CD8-positive, alpha-beta memory T cell (primary cell): ENCODE measurements at places on chromosomes 7 and 10. TPM values are rescaled to one million over a fixed set of nuclear protein-coding genes. Genes with fewer than 3 reads are reported as not detected.

- H3K27me3 ChIP-seq = no peaks in the 10 kb centered on the region
- H3K4me1 ChIP-seq = no peaks in the 10 kb centered on the region
- H3K4me3 ChIP-seq = no peak overlapping the region
These were observed 828.0 kb downstream of the GRID1 start for GRCh38 chr10:85538601-85539000.

- no peak for DNase-seq
- H3K4me1 ChIP-seq = peaks cover 6% of the 10 kb centered on the region
- no peaks in the 10 kb centered on the region for H3K36me3 ChIP-seq
- H3K27ac ChIP-seq = no peak overlapping the region
- H3K27me3 ChIP-seq = no peaks in the 10 kb centered on the region
- H3K4me3 ChIP-seq = peak overlapping the region; percentile 45
These were observed 734 bp downstream of the CHST3 start for GRCh38 chr10:71964743-71965515.

DNA sequence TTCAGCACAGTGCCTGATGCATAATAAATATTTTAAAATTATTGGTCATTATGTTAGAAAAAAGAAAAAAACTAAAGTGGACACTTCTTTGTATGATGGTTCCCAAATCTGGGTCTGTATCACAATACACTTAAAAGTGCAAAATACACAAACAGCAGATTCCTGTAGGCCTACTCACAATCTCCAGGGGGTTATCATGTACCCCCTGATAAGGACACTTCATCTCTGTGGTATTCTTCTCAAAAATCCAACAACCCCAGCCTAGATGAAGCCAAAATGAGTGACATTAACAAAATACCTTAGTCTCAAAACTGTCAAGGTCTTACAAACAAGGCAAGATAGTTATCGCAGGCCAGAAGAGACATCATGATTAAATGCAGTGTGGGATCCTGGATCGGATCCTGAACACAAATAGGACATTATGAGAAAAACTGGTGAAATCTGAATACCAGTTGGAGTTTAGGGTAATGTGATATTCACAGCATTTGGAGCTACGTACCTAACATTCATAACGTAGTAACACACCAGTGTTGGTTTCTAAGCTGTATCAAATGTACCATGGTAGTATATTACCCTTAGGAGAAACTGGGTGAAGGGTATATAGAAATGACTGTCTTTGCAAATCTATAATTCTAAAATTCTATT, 45.2 kb downstream of the NSUN6 start:
- no peaks in the 10 kb centered on the region for H3K27me3 ChIP-seq
- no peaks in the 10 kb centered on the region for H3K4me1 ChIP-seq
- no peak overlapping the region for H3K4me3 ChIP-seq
- no peak overlapping the region for H3K27ac ChIP-seq
- H3K36me3 ChIP-seq = no peaks in the 10 kb centered on the region
- no peak for DNase-seq

DNA sequence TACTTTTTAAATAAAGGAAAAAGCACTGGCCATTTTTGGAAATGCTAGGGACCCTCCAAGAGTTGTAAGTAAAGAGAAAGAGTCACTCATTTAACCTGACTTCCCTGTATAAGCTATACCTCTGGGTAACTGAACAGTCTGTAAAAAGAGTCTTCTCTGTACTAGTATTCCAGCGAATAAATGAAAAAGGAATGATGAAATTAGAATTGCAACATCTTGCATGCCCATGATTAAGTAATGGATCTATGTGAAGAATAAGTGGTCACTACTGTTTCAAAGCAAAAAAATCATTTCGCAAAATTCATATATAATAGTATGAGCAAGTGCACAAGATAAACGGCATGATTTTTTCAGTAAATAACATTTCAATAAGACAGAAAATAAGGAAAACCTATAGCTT, 116.8 kb downstream of the ZFAND4 start:
- peaks cover 20% of the 10 kb centered on the region for H3K4me1 ChIP-seq
- H3K36me3 ChIP-seq = no peaks in the 10 kb centered on the region
- no peaks in the 10 kb centered on the region for H3K27me3 ChIP-seq
- H3K4me3 ChIP-seq = no peak overlapping the region

DNA sequence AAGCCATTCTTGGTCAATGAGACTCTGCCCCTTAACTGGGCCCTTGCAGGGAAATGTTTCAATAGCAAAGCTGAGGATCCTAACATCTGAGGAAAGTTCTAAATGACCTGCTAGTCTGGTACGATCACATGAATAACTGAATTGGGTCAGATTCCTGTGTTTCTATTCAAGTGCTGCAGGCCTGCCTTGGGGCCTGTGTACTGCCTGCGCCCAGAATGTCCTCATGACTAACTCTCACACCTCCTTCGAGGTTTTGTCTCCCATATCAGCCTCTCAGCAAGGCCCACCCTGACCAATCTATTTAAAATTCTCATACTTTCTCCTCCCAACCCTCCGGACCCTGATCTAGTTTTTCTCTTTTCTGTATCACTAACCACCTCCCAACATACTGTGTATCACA, 4.4 kb downstream of the JAZF1 start:
- H3K27ac ChIP-seq = no peak overlapping the region
- no peak for DNase-seq
- peaks cover 10% of the 10 kb centered on the region for H3K4me1 ChIP-seq
- no peak overlapping the region for H3K4me3 ChIP-seq
- no peaks in the 10 kb centered on the region for H3K27me3 ChIP-seq

GRCh38 chr10:79444199-79445119, 965 bp downstream of the ZCCHC24 start:
- no peaks in the 10 kb centered on the region for H3K36me3 ChIP-seq
- peak; percentile 36 for DNase-seq
- H3K27ac ChIP-seq = peak overlapping the region; percentile 26
- peaks cover 20% of the 10 kb centered on the region for H3K4me1 ChIP-seq
- peak overlapping the region; percentile 67 for H3K4me3 ChIP-seq
- H3K27me3 ChIP-seq = no peaks in the 10 kb centered on the region

DNA sequence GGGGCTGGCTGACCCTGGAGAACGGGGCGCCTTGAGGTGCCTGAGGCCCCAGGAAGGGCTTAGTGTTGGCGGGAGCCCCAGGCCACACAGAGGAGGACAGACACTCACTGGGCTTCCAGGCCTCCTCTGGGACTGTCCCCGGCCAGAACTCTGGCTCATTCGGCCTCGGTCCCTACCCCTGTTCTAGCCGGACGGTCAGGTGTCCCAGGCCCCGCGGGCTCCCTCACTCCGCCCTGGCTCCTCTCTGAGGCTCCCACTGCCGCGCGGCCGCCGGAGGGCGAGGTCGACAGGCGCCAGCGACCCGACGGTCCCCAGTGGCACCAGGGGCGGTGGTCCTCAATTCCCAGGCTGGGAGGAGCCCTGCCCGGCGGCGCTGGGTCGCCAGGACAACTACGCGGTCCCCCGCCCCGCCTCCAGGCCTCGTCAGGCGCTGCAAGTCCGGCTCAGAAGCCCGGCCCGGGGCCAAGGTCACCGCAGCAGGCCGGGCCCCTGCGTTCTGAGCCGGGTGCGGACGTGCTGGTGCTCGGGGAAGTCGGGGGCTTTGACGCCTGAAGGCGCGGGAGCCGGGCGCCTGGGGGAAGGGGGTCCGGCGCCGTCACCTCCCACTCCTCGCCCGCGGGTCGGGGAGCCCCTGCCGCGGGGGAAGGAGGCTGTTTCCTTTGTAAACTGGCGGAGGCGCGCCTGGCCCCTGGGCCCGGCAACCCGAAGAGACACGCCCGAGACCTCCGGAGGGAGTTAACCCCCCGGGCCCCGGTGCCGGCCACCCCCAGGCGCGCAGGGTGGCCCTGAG, 1.1 kb upstream of the PWWP2B start:
- peaks cover 17% of the 10 kb centered on the region for H3K4me1 ChIP-seq
- H3K27ac ChIP-seq = peak overlapping the region; percentile 43
- DNase-seq = no peak
- no peaks in the 10 kb centered on the region for H3K36me3 ChIP-seq
- H3K27me3 ChIP-seq = no peaks in the 10 kb centered on the region

Gene PPP1R17
- not detected for total RNA-seq

- no peak overlapping the region for H3K27ac ChIP-seq
- no peak overlapping the region for H3K4me3 ChIP-seq
- no peaks in the 10 kb centered on the region for H3K36me3 ChIP-seq
- DNase-seq = no peak
These were observed 241.9 kb downstream of the GRID1 start for GRCh38 chr10:86124734-86125133.

- H3K27me3 ChIP-seq = no peaks in the 10 kb centered on the region
- no peaks in the 10 kb centered on the region for H3K4me1 ChIP-seq
- H3K36me3 ChIP-seq = no peaks in the 10 kb centered on the region
- H3K27ac ChIP-seq = no peak overlapping the region
- DNase-seq = no peak
These were observed 313.4 kb upstream of the SEMA3C start for GRCh38 chr7:81232084-81232799.

Gene CCDC172
- total RNA-seq = not detected

GRCh38 chr7:51366172-51366728, 49.6 kb upstream of the COBL start:
- no peaks in the 10 kb centered on the region for H3K27me3 ChIP-seq
- no peaks in the 10 kb centered on the region for H3K4me1 ChIP-seq
- H3K4me3 ChIP-seq = no peak overlapping the region
- DNase-seq = no peak

GRCh38 chr10:70381471-70382421, 679 bp downstream of the LRRC20 start:
- peak overlapping the region; percentile 72 for H3K4me3 ChIP-seq
- H3K27ac ChIP-seq = peak overlapping the region; percentile 28
- no peak for DNase-seq
- no peaks in the 10 kb centered on the region for H3K36me3 ChIP-seq

Gene FOXK1
- 38.4 TPM for total RNA-seq

DNA sequence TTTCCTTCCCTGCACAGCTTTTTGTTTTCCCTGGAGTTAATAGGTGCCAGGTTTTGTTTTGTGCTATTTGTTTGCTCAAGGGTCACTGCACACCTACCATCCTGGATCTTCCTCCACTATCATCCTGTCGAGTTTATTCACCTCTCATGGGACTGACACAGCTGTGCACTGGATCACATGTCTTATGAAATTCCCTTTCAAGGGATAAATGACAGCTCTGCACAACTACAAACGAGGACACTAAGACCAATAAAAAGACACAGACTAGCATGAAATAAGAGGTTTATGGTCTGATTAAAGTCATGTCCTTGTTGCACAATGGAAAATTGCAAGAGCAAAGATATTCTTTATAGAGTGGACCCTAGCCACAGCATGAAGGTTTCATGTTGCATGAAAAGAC, 76.7 kb upstream of the SFMBT2 start:
- no peak for DNase-seq
- no peak overlapping the region for H3K27ac ChIP-seq
- no peak overlapping the region for H3K4me3 ChIP-seq
- H3K36me3 ChIP-seq = no peaks in the 10 kb centered on the region

GRCh38 chr7:29150856-29151255, 4.5 kb upstream of the CPVL start:
- no peak overlapping the region for H3K27ac ChIP-seq
- H3K4me3 ChIP-seq = no peak overlapping the region
- H3K27me3 ChIP-seq = peaks cover 3% of the 10 kb centered on the region
- DNase-seq = no peak
- no peaks in the 10 kb centered on the region for H3K36me3 ChIP-seq

GRCh38 chr10:77391605-77392235, 245.9 kb downstream of the KCNMA1 start:
- DNase-seq = no peak
- no peaks in the 10 kb centered on the region for H3K36me3 ChIP-seq
- H3K4me1 ChIP-seq = no peaks in the 10 kb centered on the region
- no peak overlapping the region for H3K4me3 ChIP-seq
- no peaks in the 10 kb centered on the region for H3K27me3 ChIP-seq

DNA sequence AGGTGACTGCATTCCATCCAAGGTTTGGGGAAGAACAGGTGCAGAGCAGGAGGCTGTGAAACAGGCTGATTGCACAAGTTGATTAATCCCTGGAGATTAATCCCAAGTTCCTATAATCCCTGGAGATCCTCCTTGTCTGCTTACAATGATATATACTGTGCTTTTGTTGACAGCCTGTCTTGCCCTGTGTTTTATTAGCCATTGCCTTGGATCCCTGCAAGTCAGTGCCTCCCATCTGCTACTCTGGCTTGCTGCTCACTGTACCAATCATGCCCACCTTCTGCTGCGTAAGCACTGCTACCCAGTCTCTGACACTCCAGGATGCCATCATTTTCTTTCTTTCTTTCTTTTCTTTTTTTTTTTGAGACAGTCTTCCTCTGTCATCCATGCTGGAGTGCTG, 65.4 kb downstream of the ANKRD61 start:
- H3K27ac ChIP-seq = no peak overlapping the region
- H3K36me3 ChIP-seq = no peaks in the 10 kb centered on the region
- DNase-seq = no peak
- no peaks in the 10 kb centered on the region for H3K4me1 ChIP-seq

Gene VENTX
- total RNA-seq = not detected

DNA sequence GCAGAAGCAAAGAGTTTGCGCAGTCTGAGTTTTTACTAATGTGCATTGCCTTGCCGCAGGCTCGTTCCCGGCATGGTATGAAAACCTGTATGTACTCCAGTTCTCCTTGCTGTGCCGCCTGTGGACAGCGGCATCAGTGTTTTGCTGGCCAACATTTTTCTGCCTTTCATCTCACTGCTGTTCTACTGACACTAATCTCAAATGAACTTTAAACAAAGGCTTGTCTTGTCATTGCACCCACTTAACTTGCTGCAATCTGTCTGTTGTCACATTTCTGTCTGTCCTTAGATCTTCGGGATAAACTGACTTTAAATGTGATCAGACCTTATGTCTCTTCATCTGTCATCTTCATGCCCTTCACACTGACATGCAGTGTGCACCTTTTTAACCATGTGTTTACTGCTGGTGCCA, 71.7 kb upstream of the ZNRF2 start:
- H3K27me3 ChIP-seq = no peaks in the 10 kb centered on the region
- no peak overlapping the region for H3K4me3 ChIP-seq
- no peak for DNase-seq
- H3K36me3 ChIP-seq = no peaks in the 10 kb centered on the region
- no peaks in the 10 kb centered on the region for H3K4me1 ChIP-seq

GRCh38 chr10:93495654-93496321, 624 bp upstream of the CEP55 start:
- H3K4me3 ChIP-seq = peak overlapping the region; percentile 95
- no peaks in the 10 kb centered on the region for H3K27me3 ChIP-seq
- H3K4me1 ChIP-seq = peaks cover 12% of the 10 kb centered on the region
- H3K36me3 ChIP-seq = no peaks in the 10 kb centered on the region
- H3K27ac ChIP-seq = peak overlapping the region; percentile 52
- DNase-seq = peak; percentile 46

Gene TUBAL3
- total RNA-seq = not detected

GRCh38 chr7:124257638-124258308, 224.9 kb upstream of the TMEM229A start:
- H3K27ac ChIP-seq = no peak overlapping the region
- no peaks in the 10 kb centered on the region for H3K27me3 ChIP-seq
- H3K4me1 ChIP-seq = no peaks in the 10 kb centered on the region
- no peak overlapping the region for H3K4me3 ChIP-seq
- no peak for DNase-seq
